ENCODE measurements at places on chromosomes 1 and 21.
A peak's percentile ranks its signal among the peaks of the same experiment; 100 is the strongest.

DNA sequence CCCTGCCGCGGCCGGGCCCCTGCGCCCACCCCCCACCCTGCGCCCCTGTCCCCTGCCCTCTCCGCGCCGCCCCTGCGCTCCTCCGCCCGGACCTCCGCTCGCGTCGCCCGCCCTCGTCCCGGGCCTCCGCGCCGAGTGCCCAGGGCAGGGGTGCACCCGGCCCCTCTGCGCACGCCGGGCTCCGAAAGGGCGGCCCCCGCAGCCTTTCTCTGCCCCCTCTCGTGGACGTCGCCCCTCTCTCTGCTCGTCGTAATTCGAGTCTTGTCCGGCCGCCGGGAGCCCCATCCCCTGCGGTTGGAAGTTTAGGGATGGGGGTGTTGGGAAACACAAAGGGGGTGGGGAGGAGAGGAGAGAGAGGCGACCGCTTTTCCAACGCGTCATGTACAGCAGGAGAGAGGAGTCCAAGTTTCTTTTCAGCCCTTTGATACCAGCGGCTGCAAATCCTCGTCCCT lies 407 bp downstream of the GALNT2 start:
- DNase-seq = peak; percentile 63

- no peak for DNase-seq
Observed at GRCh38 chr1:74766579-74766978, 33.6 kb downstream of the TYW3 start.

DNA sequence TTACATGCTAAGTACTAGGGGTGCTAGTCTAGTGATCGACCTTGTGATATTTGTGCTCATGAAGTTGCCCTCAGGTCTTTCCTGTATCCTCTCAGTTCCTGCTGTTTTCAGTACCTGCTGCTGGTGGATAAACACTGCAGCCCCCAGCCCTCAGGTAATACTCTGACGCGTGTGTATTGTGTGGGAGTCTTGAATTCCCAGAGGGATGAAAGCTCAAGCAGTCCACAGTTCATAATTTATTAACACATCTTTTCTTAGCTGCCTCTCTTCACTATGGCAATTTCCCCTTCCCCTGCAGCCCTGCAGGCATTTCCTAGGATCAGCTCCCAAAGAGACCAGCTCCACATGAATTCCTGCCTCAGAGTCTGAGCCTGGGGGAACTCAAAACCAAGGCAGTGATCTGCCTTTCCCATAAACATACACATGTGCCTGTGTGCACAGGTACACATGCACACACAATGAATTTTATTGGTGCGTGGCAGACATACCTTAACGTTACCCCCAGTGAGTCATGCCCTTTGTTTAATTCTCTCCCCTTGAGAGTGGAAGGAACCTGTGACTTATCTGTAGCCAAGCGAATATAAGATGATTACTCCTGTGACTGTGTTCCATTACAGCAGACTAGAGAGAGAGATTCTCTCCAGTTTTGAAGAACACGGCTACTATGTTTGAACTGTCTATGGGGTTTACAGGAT lies 14.1 kb upstream of the HMGCS2 start:
- DNase-seq = no peak

GRCh38 chr1:220750131-220750515 lies 2.0 kb downstream of the MTARC2 start:
- no peak for DNase-seq

- no peak for DNase-seq
Observed at GRCh38 chr1:109282497-109282951, 421 bp downstream of the PSRC1 start.

DNA sequence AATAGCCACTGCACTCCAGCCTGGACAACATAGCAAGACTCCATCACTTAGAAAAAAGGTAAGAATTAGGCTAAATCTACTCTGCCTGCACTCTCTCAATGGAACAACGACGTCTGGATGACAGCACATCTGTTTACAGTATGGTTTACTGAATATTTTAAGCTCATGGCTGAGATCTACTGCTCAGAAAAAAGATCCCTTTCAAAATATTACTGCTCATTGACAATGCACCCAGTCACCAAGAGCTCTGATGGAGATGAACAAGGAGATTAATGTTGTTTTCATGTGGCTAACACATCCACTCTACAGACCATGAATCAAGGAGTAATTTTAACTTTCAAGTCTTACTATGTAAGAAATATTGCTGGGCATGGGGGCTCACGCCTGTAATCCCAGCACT lies 58.0 kb downstream of the SLC27A3 start:
- DNase-seq = no peak

DNA sequence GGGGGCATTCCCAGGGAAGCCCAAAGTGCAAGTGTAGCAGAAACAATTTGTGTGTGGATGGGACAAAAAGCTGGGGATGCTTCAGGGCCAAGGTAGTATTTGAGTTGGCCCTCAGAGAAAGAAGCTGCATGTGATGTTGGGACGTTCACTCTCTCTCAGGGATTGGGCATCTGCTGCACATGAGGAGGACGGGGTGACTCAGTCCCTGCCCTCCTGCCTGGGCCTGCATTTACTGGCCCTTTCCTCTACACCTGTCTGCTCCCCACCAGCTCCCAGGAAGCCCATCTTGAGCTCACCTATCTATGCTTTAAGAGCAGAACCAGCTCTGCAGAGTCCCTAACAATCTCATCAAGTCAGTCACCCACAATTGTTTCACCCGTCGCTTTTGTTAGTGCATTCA lies 23.5 kb upstream of the MPZL1 start:
- no peak for DNase-seq

DNA sequence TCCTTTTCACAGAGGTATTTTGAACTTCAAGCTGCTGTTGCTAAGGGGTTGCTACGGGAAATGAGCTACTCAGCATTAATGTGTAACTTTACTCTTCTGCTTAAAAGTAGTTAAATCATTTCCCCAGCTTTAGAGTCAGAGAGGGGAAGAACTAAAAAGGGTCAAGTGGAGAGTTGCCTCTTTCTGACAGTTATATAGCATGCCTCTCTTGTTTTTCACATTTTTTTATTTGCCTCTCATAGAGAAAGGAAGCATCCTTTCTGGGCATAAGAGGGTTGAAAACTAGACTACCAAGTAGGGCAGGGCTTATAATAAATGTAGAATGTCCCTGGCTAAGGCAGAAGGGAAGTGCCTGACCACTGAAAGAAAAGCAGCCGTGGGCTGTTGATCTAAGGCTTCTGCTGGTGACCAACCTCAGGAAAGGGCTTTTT lies 10.1 kb upstream of the ELAVL4 start:
- no peak for DNase-seq

GRCh38 chr1:241842565-241842964 lies 5.4 kb upstream of the EXO1 start:
- DNase-seq = no peak
